ENCODE measurements at places on chromosomes 6 and 20.

DNA sequence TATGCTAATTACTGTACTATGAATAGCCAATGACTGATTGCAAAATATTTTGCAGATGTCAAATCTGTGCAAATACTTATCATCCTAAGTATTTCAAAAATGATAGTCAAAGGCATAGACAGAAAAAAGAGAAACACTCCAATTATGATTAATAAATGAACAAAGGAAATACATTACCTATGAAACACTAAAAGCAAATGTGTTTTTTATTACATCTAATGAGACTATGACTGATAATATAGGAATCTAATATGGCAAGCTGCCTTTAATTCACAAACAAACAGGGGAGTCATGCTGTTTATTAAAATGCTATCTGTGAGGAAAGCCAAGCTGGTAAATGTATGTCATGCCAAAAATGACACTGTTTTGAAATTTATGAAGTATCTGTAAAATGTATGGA lies 713.2 kb upstream of the NRSN1 start:
- DNase-seq: no peak

GRCh38 chr6:89353702-89354392 lies 1.3 kb upstream of the UBE2J1 start:
- DNase-seq: no peak

- DNase-seq: no peak
Observed at GRCh38 chr6:76867182-76867581, 596.1 kb downstream of the HTR1B start.

- no peak for DNase-seq
Observed at GRCh38 chr6:24924580-24925356, 11.0 kb downstream of the RIPOR2 start.

DNA sequence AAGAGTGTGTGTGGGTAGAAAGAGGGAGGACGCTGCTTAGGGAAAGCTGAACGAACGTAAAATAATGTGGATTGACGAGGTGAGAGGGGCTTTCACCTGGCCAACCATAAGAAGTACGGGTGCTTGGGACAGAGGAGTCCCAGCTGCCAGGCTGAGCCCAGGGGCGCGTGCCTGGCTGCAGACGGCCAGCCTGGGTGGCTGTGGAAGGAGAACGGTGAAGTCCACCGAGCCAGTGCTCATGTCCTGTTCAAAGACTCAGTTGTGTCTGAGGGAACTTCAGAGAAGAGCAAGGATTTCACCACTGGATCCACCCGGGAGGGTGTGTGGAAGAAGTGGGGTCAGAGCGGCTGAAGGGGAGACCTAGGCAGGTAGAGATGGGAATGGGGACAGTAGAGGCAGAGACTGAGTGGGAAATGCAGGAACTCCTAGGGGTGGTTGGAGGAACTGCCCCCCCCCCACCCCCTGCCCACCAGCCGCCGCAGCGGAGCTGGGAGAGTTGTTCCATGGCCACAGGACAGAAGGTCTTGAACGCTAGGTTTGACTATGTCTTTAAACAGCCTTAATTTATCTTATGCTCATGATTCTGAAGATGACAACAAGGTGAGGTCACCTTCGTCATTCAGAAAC lies 68.1 kb upstream of the TBXT start:
- DNase-seq: no peak

DNA sequence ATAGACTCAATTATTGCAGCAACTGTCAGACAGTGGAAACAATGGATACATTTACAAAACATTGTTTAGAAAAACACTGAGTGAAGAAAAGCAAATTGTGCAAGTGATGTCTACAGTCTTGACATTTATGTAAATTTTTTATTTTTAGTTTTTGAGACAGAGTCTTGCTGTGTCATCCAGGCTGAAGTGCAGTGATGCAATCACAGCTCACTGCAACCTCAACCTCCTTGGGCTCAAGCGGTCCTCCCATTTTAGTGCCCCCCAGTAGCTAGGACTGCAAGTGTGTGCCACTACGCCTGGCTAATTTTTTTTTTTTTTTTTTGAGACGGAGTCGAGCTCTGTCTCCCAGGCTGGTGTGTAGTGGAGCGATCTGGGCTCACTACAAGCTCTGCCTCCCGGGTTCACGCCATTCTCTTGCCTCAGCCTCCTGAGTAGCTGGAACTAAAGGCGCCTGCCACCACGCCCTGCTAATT lies 9.7 kb downstream of the CNBD2 start:
- no peak for DNase-seq

- DNase-seq: no peak
Observed at GRCh38 chr20:1775117-1775516, 117.5 kb upstream of the SIRPG start.

- no peak for DNase-seq
Observed at GRCh38 chr20:38874460-38875174, 51.6 kb upstream of the FAM83D start.

DNA sequence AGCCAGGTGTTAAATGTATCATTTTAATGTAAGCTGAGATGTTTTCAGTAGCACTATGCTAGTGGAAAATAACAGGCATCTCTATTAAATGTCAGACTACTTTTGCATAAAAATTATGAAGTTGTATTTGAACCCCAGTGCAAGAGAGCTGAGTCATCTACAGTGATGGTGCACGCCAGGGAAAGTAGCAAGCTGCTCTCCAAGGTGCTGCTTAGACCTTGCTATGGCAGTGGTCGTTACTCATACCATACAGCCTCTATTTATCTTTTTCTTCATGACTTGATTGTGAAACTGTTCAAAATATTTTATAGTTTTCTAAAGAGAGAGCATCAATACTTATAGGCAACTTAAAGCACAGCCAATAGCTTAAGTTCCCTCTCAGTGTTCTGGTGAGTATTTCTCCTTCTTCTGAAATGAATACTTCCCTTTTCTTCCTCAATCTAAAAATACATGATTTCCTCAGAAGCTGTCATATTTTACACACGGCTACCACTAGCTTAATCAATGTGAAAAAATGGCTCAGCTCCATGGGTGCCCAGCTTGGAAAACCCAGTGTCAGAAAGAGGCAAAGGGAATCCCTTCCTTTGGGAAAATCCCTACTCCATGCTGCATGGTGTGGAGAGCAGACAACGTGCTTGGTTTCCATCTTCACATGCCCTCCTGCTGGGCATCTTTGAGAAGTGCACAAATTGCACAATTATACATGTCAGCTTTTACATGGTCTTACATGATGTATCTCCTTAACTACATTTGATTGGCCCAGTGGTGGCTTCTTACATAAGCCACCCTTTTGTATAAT lies 105.6 kb downstream of the ELOVL4 start:
- DNase-seq: no peak

GRCh38 chr6:128966934-128967333 lies 84.0 kb downstream of the LAMA2 start:
- DNase-seq: no peak

- no peak for DNase-seq
Observed at GRCh38 chr20:52201395-52201794, 9.8 kb upstream of the ZFP64 start.

- DNase-seq: no peak
Observed at GRCh38 chr20:17678295-17678694, 3.7 kb downstream of the RRBP1 start.

DNA sequence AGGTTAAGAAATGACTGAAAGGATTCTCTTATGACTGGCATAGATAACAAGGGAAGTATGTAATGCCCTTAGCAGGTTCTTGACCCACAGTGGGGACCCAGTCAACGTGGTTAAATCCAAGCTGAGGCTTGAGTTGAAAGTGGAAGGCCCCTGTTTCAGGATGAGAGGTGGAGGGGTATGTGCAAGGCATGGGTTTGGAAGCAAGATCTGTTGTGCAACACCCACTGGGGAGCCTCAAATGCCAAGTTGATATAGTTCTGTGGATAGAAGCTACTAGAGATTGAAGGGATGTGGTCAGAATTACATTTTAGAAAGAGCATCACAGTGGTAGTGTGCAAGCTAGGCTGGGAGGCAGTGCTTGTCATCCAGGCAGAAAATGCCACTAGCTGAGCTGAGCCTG lies 5.1 kb downstream of the PABPC1L start:
- no peak for DNase-seq

- no peak for DNase-seq
Observed at GRCh38 chr6:3753228-3753835, 1.8 kb upstream of the PXDC1 start.

GRCh38 chr6:4907602-4908001 lies 96.2 kb downstream of the RPP40 start:
- no peak for DNase-seq

GRCh38 chr6:14129575-14129974 lies 12.0 kb downstream of the CD83 start:
- DNase-seq: peak; percentile 53

DNA sequence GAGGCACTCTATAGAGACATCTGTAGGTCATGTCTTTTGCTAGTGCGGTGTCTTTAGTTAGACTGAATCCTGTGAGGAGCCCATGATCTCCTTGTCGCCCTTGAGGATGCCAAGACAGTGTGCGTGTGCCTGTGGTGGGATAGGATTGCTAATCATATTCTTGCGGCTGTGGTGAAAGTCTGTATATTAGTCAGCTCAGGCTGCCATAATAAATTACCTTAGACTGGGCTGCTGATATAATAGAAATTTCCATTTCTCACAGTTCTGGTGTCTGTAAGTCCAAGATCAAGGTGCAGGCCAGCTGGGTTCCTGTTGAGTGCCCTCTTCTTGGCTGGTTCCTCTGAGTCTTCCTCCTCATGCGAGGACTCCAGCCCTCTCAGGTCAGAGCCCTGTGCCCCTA lies 141.2 kb downstream of the JARID2 start:
- no peak for DNase-seq

GRCh38 chr20:4320291-4320690 lies 304.9 kb upstream of the RNF24 start:
- DNase-seq: no peak

DNA sequence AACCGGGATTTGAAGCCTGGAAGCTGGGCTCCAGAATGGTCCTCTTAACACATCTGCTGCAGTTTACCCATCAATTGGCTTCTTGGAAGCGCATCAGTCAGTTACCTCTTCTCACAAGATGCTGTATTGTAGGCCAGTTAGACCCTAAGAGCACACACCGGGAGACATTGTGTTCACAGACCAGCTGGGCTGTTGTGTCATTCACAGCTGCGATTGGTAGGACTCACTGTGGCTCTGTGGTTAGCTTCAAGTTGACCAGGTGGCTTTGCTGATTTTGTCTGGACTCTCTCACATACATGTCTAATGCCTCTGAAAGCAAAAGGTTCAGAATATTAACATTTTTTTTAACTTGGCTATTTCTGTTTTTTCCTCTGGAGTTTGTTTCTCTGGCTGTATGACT lies 64.8 kb downstream of the SNX9 start:
- DNase-seq: no peak

DNA sequence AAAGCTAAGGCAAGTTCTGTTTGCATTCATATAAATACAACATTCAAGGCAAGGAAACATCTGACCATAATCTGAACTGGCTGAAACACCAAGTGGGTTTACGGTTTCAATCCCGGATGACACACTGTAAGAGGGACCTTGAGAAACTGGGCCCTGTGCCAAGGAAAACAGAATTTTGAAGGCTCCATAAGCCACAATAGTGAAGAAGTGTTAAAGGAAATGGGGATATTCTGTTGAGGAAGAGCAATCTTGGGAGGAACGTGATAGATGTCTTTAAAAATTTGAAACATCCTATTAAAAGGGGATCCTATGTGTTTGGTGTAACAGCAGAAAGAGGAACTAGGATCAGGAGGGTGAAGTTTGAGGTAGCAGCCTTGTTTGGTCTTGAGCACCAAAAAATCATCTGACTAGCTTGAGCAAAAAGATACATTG lies 82.4 kb upstream of the TAB2 start:
- no peak for DNase-seq

GRCh38 chr6:139392794-139393193 lies 18.3 kb upstream of the CITED2 start:
- no peak for DNase-seq

GRCh38 chr20:431012-431904 lies 23.2 kb downstream of the RBCK1 start:
- peak; percentile 85 for DNase-seq

- DNase-seq: no peak
Observed at GRCh38 chr20:12211361-12211760, 293.7 kb downstream of the BTBD3 start.

All from hypothalamus (tissue), 51 donors.